CD4-positive, alpha-beta T cell treated with Interleukin-10 for 1 hour (primary cell): ENCODE measurements at places on chromosomes 7 and 10.

GRCh38 chr10:44949127-44949802, 10.3 kb upstream of the RASSF4 start:
- DNase-seq: no peak

DNA sequence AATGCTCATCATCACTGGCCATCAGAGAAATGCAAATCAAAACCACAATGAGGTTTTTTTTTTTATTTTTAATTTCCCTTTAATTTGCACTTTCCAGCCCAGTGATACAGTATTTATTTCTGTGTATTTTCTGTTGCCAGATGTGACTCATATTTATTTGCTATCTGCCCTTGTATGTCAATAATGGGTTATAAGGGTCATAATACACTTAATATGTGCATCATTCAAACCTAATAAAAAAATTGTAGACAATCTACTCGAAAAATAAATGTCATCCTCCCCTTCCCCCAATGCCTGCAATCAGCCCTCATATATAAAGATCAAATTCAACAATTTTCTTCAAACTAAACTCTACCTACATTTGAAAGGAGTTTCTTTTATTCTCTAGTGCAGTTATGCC, 154.5 kb downstream of the CSTF2T start:
- no peak for DNase-seq

DNA sequence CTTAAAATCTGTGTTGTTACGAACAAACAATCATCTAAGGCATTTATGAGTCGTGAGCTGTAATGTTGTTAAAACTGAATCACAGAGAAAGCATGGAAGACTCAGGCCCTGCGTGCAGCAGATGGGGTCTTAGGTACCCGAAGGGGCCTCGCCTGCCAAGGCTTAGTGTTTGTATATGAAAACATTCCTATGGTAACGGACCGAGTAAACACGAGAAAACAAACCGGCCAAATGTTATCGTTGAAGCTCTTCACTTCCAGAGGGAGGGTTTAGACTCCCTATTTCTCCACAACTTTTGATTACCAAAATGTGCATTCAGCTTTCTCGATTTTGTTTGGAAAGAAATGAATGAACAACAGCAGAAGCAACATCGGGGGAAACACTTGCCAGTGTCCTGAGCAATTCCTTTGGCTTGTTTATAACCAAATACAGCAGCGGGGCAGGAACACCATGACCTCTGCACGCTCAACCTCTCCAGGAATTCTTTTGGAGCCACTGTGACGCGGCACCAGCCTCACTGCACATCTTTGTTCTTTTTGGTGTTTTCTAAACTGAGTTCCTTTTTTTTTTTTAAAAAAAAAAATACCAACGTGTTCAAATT, 121.6 kb upstream of the KLF6 start:
- no peak for DNase-seq

GRCh38 chr7:150715293-150715692, 1.1 kb upstream of the GIMAP1 start:
- peak; percentile 37 for DNase-seq

- no peak for DNase-seq
These were observed 20.9 kb downstream of the SLC25A16 start for GRCh38 chr10:68506411-68506810.

DNA sequence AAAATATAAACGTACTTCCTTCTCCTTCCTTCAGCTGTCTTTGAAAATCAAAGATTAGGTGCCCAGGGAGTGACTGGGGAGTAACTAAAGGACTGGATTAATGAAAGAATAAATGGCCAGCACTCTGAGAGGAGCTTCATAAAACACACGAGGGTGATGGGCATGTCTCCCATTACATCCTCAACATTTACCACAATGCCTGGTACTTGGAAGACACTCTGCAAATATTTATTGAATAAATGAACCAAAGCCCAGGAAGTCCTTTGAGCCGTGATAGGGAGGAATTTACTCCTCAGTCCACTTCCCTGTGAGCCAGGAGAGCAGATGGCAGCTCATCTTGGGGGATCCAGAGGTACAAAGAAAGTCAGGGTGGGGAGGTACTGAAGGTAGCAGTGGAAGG, 96.3 kb downstream of the RAB11FIP2 start:
- DNase-seq: no peak

GRCh38 chr7:1446620-1447032, 12.6 kb downstream of the MICALL2 start:
- no peak for DNase-seq

- no peak for DNase-seq
These were observed 151.1 kb downstream of the CXCL12 start for GRCh38 chr10:44233561-44234482.

- no peak for DNase-seq
These were observed 99.7 kb downstream of the CSTF2T start for GRCh38 chr10:51599647-51600046.

DNA sequence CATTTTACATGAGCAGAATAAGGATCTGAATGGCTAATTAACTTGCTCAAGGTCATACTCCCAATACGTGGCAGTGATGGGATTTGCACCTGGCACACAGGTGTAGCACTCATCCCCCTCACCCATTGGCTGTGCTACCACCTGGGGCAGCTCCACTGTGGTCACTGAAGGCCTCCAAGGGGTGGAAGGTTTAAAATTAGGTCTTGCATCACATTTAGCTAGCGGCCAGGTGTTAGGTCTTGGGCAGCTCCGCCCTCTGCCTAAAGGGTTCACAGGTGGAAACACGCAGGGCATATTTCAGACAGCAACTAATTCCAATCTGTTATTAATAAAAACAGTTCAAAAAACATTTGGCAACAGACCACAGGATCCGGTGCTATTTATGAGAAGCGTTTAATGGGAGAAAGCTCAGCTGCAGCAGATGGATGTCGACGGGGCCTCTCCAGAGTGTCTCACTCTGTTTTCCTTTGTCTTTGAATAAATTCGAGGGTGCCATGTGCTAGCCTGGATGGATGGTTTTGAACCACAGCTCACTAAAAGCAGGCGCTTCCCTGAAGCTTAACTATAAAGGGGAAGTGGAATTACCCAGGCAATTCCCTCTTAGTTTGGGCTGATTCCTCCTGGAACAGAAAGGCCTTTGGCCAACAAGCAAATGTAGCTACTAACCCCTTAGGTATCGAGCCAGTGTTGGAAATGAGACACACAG, 1017.6 kb downstream of the TYW1 start:
- no peak for DNase-seq

- no peak for DNase-seq
These were observed 218.9 kb downstream of the DOCK4 start for GRCh38 chr7:111987115-111987826.

DNA sequence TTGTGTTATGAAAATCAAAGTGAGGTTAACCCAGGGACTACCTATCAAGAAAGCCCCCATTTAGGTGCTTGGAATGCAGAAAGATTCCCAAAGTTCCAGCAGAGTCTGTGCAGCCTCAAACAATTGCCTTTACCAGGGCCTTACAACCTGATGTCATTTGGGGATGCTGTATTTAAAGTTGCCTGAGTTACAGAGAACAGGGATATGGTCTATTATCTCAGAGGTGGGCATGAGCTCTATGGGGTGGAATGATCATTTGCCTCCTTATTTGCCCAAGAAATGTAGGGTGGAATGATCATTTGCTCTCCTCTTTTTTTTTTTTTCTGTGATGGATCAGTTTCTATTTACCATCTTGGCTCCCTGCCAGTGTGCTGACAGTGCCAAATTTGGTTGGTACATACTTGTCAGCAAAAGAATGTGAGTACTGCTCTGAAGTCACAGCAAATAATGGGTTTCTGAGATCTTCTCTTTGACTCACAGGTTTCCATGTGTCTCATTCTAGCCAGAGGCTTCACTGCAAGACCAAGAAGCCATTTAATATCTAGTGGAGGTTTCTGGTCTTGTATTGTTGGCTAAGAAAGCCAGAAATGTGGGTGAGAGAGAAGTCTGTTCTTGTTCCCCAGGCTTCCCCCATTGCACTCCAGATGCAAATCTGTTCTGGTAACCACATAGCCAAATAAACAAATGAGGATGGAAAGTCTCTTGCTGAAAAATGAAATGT, 45.5 kb upstream of the ZNRF2 start:
- no peak for DNase-seq

DNA sequence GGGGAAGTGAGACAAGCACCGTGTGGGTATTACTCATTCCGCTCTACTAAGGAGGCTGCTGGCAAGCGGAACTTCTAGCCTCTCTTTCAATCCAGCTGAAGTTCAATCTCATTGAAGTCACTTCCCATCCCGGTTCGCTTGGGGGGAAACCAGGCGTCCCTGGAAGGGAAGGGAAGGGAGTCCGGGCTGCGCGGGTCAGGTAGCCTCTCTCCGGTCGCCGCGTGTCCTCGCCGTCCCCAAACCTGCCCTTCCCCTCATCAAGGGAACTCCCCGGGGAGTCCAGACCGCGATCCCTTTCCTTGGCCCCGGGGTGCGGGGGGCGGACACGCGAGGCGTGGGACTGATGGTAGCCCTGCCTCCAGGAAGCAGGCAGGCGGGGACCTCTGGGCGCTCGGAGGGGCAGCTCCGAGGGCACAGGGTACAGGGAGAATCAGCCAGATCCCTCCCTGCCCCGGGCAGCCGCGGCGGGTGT, 598 bp upstream of the ZEB1 start:
- peak; percentile 75 for DNase-seq

GRCh38 chr10:120262857-120263547, 194.0 kb upstream of the PLPP4 start:
- no peak for DNase-seq

DNA sequence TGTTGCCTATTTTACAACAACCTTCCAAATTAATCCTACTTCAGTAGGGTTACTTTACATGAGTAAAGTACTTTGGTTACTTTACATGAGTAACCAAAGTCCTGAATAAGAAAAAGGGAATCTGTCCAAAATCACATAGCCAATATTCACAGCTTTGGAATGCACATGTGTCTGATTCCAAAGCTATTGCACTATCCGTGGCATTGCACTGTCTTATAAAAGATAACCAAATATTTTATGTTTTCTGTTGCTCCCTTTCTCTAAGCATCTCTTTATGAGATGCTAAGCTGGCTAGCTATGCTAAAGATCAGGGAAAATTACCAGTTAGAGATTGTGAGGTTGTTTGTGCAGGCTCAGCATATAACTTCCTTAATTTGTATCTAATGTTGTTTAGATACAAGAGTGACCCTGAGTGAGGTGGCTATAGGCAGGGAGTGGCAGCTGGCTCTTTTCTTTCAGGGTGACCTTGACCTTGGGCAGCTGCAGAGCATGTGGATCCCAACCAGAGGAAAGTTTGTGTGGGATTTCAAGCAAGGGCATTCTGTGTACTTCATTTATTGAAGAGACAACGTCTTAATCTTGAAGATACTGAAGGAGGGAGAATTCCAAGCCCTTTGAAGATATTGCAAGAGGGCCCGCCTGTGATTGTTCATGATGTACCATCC, 366.1 kb upstream of the ANKRD30A start:
- DNase-seq: no peak

GRCh38 chr10:103739039-103739764, 116.2 kb downstream of the SH3PXD2A start:
- no peak for DNase-seq

GRCh38 chr7:44536090-44536489, 5.0 kb downstream of the NPC1L1 start:
- no peak for DNase-seq

DNA sequence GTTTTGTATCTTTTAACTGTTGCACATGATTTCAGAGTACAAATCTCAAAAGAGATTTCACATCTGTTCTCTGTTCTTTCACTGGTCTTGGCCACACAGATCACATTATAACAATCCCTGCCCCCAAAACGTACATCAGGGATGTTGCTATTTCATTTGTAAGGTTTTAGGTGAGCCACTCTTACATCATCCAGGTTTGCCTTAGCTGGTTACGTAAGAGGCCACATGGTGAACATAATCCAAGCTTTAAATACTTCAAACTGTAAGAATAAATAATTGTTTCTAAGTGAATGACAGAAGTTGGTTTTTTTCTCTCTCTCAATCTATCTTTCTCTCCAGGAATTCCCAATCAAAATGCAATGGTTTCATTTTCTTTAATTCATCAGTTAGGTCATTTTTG, 245.9 kb upstream of the HGF start:
- no peak for DNase-seq
